ENCODE measurements at places on chromosomes 3 and 15.

DNA sequence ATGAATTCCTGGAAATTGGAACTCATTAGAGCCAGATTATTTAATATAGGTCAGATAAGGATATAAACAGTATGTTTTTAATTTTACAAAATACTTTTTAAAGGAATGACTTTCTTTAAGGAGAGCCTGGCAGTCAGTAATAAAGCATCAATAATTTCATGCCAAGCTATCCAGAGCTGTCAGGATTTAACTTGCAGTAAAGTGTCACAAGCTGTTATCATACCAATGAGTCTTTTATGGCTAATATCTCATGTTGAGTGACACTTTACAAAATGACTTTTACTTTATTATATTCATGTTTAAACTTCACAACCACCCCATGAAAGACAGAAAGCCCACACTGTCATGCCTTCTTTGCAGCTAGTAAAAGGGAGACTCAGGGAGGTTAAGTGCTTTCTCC, 72.9 kb upstream of the C3orf49 start:
- DNase-seq, result no peak

DNA sequence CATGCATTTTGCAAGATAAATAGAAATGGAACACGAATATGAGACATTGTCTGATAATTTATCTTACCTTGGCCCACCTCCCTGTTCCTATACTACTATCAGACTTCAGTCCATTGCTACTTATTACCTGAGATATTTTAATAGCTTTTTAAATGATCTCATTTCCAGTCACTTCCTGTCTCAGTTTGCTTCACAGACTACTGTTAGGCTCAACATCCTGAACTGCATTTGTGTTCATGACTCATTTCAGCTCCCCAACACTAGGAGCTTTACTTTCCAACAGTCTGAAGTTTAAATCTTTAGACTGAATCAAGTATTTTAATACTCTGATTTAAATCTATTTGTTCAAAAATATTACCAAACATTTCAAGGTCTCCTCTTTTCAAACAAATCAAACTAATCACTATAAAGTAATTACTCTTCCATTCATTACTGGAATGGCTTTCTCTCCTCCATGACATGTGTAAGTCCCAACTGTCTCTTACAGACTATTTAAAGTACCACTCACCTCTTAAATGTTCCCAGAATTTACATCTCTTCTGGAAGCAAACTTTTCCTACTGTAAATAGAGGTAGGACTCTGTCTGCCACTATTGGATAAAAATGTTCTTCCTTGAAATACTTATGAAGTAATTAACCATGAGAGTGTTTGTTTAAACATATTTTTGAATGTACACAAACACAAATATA, 1277.6 kb downstream of the ZPLD1 start:
- DNase-seq, result no peak

DNA sequence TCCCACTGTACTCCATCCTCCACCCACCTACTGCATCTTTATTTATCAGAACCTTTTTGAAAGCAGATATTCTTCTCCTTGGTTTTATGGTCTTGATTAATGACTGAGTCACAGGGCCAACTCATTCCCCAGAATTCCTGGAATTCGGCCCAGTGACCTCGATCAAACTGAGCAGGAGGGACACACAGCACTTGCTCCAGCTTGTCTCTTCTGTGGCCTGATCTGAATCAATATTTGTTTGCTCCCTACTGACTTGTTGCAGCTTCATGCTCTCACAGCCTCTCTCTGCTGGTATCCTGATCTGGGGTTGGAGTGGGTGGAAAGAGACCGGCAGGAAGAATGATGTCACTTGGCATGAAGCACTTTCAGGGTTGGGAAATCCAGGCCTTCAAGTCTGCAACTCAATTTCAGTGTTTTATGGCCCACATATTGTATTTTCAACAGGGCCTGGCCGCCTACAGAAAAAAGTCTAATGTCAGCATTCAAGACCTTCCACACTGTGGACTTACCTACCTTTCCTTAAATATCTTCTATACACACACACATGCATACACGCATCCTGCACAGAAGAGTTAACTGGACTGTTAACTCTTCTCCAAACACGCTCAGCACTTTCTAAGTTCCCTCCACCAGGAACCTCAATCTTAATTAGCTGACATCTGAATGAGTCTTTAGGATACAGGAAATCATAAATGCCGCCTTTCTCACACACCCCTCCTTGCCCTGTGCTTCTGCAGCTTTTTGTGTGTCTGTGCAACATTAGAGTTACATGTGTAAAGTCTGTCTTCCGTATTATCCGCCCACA, 4.6 kb downstream of the ANXA2 start:
- no peak for DNase-seq

- no peak for DNase-seq
These were observed 11.0 kb downstream of the MRAS start for GRCh38 chr3:138359148-138359918.

GRCh38 chr3:9308298-9308990, 54.4 kb upstream of the THUMPD3 start:
- no peak for DNase-seq

Measured in vagina (tissue), 2 donors.